NCI-H774 (cell line): ENCODE measurements at places on chromosomes 16 and 17.

DNA sequence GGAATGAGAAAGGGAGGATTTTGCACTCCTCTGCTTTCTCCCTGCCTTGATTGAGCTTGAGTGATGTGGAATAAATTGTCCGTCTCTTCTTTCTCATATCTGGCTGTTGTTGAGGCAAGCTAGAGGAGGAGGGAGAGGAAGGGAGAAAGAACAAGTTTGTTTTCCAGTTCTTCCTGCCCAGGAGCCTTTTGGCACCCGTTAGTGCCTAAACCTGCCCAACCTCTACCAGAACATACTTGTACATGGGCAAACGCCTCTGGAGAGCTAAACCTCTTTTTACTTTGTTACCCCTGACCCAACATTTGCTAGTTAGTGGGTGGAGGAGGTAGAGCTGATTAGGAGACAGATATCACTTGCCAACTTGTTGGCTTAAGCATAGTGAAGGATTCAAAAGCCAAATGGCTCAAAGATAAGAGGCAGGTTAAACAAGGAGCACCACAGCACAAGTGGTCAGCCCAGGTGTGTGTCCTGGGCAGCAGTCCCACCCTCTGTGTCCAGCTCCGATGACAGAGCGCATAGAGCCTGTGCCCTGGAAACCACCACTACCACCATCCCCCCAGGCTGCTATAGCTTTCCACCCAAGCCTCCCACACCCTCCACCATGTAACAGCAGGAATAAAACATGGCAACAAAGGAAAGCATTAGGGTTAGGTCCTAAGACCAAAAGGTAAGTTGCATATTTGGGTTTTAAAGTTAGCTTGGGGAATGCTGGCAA lies 6.5 kb downstream of the ODF4 start:
- DNase-seq: no peak

DNA sequence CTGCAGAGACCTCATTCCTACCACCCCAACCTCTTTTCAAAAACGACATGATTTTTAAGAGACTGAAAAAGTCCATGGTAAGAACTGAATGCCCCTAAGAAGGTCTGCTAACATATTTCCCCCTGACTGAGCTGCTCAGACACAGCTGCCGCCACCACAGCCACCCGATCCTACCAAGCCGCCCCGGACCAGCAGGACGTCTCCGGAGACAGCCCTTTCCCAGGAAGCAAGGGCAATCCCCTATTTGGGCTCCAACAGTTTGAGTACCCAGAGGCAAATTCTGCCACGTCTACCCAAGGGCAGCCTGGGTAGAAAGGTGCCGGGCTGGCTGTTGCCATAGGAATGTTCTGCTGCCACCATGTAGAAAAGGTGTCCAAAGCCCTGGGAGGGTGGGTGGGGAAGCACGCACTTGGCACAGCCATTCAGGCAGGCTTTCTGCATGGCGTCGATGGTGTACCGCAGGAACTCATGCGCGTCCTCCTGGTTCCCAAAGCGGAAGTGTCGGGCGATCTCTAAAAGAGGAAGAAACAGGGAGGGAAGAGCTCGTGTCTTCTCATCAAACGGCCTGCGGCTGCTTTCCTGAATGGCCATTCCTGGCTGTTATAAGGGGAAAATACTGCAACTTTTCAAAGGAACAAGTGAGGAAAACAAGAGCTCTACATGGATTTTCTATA lies 13.6 kb downstream of the USP36 start:
- DNase-seq: no peak

GRCh38 chr16:51994597-51994996 lies 552.3 kb downstream of the TOX3 start:
- DNase-seq: peak; percentile 90

DNA sequence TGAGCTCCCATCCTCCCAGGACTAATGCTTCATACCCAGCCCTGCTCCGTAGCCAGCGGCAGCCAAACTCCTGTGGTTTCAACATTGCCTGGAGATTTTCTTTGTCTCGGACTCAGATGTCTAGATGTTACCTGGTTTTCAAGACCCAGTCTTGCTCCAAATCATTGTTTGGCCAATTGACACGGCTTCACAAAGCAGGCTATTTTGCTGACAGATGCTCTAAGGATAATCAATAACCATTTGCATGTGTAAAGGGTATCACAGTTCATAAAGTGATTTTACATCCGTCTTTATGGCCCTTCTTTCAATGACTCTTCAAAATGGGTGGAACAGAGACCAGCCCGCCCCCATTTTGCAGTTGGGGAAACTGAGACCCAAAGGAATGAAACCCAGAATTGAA lies 153.4 kb downstream of the SALL1 start:
- no peak for DNase-seq

- no peak for DNase-seq
Measured at GRCh38 chr17:61467416-61468262, 15.4 kb downstream of the TBX4 start.

- DNase-seq: no peak
Measured at GRCh38 chr17:313911-314613, 38.5 kb downstream of the RPH3AL start.
